ENCODE measurements at places on chromosomes 12 and 14. TPM values are rescaled to one million over a fixed set of nuclear protein-coding genes. Genes with fewer than 3 reads are reported as not detected.
A peak's percentile ranks its signal among the peaks of the same experiment; 100 is the strongest.

PLEKHA5 gene
- 5.4 TPM for total RNA-seq

ART4 gene
- not detected for total RNA-seq

DNA sequence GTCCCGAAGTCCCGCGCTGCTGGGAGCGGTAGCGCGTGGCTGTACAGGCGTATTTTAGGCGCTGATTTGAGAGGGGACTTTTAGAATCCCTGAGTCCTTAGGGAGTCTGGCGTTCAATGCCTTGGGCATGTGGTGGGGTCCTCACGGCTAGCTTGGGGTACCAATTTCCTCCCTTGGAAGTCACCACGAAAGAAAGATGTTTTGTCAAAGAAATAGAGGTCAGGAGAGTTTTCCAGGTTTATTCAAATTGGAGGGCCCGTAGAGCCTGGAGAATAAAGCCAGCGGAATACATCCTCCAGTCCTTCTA lies 63.9 kb downstream of the KLHL28 start:
- no peaks in the 10 kb centered on the region for H3K36me3 ChIP-seq
- H3K27me3 ChIP-seq = no peaks in the 10 kb centered on the region
- no peak for DNase-seq
- peaks cover 18% of the 10 kb centered on the region for H3K4me1 ChIP-seq

- no peak overlapping the region for H3K27ac ChIP-seq
- H3K4me1 ChIP-seq = no peaks in the 10 kb centered on the region
- no peaks in the 10 kb centered on the region for H3K36me3 ChIP-seq
- peaks cover 4% of the 10 kb centered on the region for H3K27me3 ChIP-seq
These were observed 19.1 kb downstream of the DACT1 start for GRCh38 chr14:58656671-58657411.

GRCh38 chr12:119180380-119181040 lies 1.8 kb downstream of the HSPB8 start:
- H3K27ac ChIP-seq = no peak overlapping the region
- H3K4me1 ChIP-seq = no peaks in the 10 kb centered on the region
- no peak overlapping the region for H3K4me3 ChIP-seq
- no peaks in the 10 kb centered on the region for H3K36me3 ChIP-seq
- no peak for DNase-seq
- peaks cover 6% of the 10 kb centered on the region for H3K27me3 ChIP-seq

DNA sequence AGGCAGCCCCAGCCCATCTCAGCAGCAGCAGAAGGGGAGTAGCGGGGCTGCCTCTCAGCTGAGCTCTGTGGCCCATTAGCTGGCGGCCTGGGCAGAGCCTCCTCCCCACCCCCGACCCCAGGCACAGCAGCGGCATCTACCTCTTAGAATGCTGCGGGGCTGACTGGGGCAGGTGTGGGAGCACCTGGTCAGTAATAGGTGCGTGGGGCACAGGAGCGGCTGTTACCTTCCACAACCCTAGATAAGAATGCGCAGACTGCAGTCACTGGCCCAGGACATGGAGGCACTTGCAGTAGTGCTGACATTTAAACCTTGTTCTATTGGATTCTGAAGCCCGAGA lies 35.6 kb downstream of the SYNE3 start:
- peaks cover 45% of the 10 kb centered on the region for H3K4me1 ChIP-seq
- no peaks in the 10 kb centered on the region for H3K36me3 ChIP-seq
- H3K4me3 ChIP-seq = peak overlapping the region; percentile 87
- no peaks in the 10 kb centered on the region for H3K27me3 ChIP-seq

DNA sequence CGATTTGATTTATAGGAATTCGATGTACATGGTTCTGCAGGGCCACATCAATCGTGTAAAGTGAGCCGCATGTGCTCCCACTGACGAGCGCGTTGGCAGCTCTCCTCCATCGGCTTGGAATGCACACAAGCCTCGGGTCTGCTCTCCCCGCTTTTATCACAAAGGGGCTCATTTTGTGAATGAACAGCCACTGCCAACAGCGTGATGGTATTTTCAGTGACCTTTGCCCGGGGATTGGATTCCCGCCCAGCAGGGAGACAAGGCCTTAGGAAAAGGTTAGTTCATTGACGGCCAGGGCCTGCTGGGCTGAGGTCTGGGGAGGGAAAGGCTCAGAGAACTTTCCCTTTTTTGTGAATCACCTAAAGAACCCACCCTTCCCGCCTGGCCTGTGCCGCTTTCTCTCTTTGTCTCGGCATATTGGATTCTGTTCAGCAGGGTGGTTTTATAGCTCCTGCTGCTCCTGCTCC lies 232.1 kb downstream of the MSRB3 start:
- H3K4me3 ChIP-seq = no peak overlapping the region
- H3K27me3 ChIP-seq = peaks cover 22% of the 10 kb centered on the region
- no peaks in the 10 kb centered on the region for H3K36me3 ChIP-seq
- DNase-seq = no peak

- no peak overlapping the region for H3K27ac ChIP-seq
- H3K4me1 ChIP-seq = peaks cover 5% of the 10 kb centered on the region
- no peak for DNase-seq
- no peaks in the 10 kb centered on the region for H3K36me3 ChIP-seq
These were observed 100.9 kb upstream of the CCDC91 start for GRCh38 chr12:28089338-28089737.

- DNase-seq = no peak
- peak overlapping the region; percentile 99 for H3K27ac ChIP-seq
- peak overlapping the region; percentile 96 for H3K4me3 ChIP-seq
- peaks cover 41% of the 10 kb centered on the region for H3K4me1 ChIP-seq
- peaks cover 5% of the 10 kb centered on the region for H3K36me3 ChIP-seq
These were observed 1.7 kb downstream of the HECTD1 start for GRCh38 chr14:31205681-31206535.

DNA sequence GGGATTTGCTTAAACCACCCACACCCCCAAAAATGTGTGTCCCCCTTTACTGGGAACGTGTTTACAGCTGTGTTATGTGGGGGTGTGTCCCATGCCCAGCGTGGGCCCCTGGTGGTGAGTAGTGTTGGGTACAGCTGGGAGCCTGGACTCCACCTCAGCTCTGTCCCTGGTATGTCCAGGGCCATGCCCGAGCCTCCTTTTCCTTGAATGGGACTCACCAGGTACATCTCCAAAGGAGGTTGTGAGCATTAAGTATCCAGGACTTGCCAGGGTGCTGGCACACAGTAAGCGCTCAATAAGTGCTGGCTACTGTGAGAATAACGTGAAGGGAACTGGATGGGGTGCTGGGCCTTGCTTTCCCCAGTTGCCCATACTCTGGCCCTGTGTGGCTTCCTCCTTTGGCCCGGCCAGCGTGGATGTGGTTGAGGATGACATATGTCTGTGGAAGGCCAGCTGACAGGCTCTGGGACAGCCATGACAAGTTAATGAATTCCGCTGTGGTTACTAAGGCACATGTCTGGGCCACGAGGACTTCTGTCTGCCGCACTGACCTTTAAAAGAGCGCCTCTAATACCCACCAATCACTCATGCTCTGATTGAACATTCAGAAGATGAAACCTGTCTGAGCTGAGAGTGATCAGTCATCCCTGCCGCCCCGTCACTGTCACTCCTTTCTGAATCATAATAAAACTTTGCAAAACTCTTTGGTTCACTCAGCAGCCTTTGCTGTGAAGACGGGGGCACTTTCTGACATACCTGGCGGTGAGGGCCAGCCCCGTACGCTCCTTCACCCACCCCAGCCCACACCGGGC lies 74.7 kb downstream of the DIO3 start:
- H3K27ac ChIP-seq = no peak overlapping the region
- H3K4me1 ChIP-seq = no peaks in the 10 kb centered on the region
- no peak for DNase-seq

DNA sequence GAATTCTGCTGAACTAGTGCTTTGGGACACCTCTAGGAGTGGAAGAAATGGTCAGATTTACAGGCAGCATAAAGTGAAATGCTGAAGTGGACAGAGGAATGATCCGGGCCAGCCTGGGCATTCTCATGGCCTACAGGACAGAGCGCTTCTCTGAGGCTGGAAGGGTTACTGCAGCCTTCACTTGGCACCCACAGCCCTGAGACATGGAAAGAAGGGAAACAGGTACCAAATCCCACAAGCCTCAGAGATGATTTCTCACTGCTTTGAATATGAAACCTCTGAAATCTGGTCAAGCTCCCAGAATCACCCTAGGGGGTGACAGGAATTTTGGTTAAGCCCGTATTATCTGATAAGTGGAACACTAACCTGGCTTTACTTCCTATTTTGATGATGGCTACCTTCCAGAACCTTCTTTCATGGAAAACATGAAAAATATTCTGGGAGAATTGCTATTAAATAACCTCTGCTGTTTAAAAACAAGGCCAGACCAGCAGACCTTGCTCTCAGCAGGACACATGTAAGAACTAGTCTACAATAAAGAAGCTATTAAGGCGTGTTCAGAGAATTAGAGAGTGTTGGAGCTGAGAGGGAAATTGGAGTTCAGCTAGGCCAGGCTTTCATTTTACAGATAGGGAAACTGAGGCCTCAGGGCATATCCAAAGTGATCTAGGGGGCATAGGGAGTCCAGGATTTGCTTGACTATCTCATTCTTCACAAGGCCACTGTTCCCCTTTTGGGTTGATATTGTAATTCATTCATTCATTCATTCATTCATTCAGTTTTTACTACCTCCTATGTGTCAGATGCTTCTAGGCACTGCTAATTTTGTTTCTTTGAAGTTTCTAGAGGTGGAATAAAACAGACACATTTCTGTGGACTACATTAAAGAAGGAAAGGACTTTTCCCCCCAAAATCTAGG lies 281.5 kb downstream of the ZFP36L1 start:
- no peak overlapping the region for H3K4me3 ChIP-seq
- H3K27ac ChIP-seq = peak overlapping the region; percentile 51
- no peaks in the 10 kb centered on the region for H3K27me3 ChIP-seq
- H3K4me1 ChIP-seq = peaks cover 19% of the 10 kb centered on the region
- H3K36me3 ChIP-seq = no peaks in the 10 kb centered on the region
- no peak for DNase-seq

GRCh38 chr12:99154216-99154982 lies 493.2 kb upstream of the GARIN6 start:
- no peaks in the 10 kb centered on the region for H3K36me3 ChIP-seq
- no peaks in the 10 kb centered on the region for H3K27me3 ChIP-seq
- H3K4me3 ChIP-seq = no peak overlapping the region
- DNase-seq = no peak
- no peak overlapping the region for H3K27ac ChIP-seq

DNA sequence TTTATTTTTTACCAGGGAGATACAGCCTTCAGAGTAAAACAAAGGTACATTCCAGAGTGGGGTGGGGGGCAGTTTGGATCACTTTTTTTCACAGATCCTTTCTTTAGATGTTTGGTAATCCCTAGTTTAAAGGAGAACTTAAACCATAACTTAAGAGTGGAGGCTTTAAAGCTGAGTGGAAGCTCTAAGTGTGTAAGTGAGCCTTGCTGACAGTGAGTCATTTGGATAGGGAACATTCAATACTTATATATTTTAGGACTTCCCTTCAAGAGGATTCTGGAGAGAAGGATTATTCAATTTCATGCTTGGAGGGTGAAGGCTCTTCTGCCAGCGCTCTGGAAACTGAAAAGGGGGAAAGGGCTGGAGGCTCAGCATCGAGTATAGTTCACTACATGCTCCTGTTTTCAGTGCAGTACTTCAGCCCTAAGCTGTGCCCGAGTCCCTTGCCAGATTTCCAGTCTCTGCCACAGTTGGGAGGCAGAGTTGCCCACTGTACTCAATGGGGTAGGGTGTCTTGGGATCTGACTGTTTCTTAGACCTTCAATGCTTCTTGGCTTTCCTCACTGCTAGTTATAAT lies 8.4 kb downstream of the PRKAG1 start:
- no peak overlapping the region for H3K4me3 ChIP-seq
- H3K36me3 ChIP-seq = peaks cover 25% of the 10 kb centered on the region
- no peaks in the 10 kb centered on the region for H3K27me3 ChIP-seq
- peaks cover 5% of the 10 kb centered on the region for H3K4me1 ChIP-seq

DNA sequence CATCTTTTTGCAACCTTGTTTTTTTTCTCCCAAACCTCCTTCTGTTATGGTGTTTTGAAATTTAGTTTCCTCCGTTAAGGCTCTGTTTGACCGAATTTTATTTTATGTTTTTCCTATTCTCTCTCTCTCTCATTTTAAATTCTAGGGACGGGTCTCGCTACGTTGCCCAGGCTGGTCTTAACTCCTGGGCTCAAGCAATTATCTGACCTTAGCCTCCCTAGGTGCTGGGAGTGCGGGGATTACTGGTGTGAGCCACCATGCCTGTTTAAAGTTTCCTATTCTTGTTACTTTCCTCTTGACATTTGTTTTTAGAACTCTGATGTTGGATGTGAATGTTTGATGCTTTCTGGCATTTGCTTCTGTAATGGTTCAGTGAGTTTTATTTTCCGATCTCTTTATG lies 1.0 kb downstream of the ZC3H14 start:
- H3K4me1 ChIP-seq = peaks cover 20% of the 10 kb centered on the region
- peaks cover 8% of the 10 kb centered on the region for H3K27me3 ChIP-seq
- no peak for DNase-seq
- H3K27ac ChIP-seq = peak overlapping the region; percentile 49
- peak overlapping the region; percentile 91 for H3K4me3 ChIP-seq

DNA sequence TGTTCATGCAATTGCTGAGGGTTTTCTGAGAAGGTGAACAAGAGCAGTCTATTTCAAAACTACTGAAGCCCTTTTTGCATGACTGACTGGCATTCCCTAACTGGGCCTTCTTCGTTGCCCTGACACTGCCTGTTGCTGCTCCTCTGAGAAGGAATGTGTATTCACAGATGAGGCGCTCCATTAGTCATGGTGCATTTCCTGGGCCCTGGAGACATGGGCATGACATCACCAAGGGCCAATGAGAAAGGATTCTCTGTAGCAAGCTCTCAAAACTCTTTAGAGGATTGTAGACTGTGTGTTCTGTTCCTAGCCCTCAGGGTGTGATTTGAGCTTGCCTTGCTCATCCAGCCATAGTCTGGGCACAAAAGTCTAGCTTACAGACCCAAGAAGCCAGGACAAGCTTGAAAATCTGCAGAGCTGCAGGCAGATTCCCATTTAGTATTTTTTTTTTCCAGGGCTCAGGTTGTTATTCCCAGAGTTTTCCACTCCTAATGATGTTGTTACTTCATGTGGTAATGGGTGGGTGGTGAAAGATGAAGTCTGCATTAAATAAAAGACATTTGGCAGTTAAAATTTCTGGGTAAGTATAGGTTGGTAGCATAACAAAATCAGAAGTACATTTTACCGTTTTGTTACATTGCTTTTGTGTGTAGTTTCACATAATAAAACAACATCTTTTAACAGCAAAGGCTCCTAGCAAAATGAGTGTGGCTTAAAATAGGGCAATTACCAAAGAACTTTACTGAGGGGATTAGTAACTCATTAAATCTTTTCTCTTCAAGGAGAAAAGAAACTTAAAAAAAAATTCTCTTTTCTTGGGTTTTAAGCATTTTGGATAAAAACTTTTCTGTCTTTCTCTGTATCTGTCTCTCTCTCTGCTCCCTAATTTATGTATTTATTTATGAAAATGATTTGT lies 318.4 kb downstream of the RAD51B start:
- DNase-seq = no peak
- no peaks in the 10 kb centered on the region for H3K27me3 ChIP-seq

- peak overlapping the region; percentile 87 for H3K27ac ChIP-seq
- H3K4me1 ChIP-seq = peaks cover 61% of the 10 kb centered on the region
- peak overlapping the region; percentile 71 for H3K4me3 ChIP-seq
- peaks cover 16% of the 10 kb centered on the region for H3K36me3 ChIP-seq
- DNase-seq = no peak
- no peaks in the 10 kb centered on the region for H3K27me3 ChIP-seq
These were observed 133.5 kb downstream of the FOXN3 start for GRCh38 chr14:89283327-89284060.

GRCh38 chr12:84756961-84757360 lies 155.6 kb downstream of the SLC6A15 start:
- DNase-seq = no peak
- no peaks in the 10 kb centered on the region for H3K27me3 ChIP-seq
- H3K36me3 ChIP-seq = peaks cover 5% of the 10 kb centered on the region
- H3K4me1 ChIP-seq = no peaks in the 10 kb centered on the region

Data from natural killer cell treated with Interleukin-12 subunit alpha and Interleukin-12 subunit beta and Interleukin-15 and Interleukin-18, amount 100 ng/mL, for 72 hours (primary cell).